Activated gamma-delta T cell treated with Interleukin-2 at 50 U/mL for 16 hours (primary cell): ENCODE measurements at places on chromosomes 3 and 15.

DNA sequence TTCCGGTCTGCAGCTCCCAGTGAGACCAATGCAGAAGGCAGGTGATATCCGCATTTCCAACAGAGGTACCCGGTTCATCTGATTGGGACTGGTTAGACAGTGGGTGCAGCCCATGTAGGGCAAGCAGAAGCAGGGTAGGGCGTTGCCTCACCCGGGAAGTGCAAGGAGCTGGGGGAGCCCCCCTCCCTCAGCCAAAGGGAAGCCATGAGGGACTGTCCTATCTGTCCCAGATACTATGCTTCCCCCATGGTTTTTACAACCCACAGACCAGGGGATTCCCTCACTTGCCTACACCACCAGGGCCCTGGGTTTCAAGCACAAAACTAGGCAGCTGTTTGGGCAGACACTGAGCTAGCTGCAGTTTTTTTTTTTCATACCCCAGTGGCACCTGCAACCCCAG, 71.8 kb downstream of the CPNE4 start:
- no peak for DNase-seq

DNA sequence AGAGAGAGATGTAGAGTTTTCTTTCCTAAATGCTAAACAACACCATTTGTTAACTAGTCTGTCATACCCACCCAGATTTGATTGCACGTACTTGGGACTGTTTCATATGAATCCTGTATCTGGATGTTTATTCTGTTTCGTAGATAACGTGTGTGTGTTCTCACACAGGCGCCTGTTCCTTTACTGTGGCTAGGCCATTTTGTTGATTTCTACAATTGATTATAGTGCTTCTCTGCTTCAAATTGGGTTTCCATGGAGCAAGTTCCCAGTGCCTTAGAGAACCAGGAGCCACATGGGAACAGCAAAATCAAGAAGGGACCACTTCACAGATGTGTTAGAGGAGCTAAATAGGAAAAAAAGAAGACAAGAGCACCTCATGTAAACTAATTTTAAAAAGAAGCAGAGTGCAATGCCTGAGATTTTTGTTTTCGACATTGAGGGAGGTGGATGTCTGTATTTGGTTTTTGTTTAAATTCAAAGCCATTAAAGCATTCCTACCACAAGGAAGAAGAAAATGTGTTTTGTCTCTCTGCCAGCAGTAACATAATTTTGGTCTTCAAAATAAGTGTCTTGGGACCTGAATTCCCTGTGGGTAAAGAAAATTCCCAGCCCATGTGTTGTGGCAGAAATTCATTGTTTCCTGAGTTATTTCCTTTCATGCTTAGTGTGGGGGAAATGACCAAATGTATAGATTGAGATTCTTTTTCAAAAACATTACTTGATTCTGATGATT, 424.0 kb upstream of the C2CD4B start:
- no peak for DNase-seq

- DNase-seq = no peak
Observed at GRCh38 chr3:58011580-58011979, 3.4 kb downstream of the FLNB start.

DNA sequence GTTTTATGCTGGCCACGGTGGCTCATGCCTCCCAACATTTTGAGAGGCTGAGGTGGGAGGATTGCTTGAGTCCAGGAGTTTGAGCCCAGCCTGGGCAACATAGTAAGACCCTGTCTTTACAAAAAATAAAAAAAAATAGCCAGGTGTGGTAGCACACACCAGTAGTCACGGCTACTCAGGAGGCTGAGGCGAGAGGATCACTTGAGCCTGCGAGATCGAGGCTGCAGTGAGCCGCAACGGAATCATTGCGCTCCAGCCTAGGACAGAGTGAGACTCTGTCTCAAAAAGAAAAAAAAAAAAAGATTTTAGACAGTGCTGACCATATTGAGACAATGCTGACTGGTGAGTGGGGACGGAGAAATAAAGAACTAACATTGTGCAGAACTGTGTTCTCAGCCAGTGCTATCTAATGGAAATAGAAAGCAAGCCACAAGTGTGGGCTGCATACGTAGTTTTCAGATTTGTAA, 67.2 kb downstream of the ST6GAL1 start:
- DNase-seq = no peak

DNA sequence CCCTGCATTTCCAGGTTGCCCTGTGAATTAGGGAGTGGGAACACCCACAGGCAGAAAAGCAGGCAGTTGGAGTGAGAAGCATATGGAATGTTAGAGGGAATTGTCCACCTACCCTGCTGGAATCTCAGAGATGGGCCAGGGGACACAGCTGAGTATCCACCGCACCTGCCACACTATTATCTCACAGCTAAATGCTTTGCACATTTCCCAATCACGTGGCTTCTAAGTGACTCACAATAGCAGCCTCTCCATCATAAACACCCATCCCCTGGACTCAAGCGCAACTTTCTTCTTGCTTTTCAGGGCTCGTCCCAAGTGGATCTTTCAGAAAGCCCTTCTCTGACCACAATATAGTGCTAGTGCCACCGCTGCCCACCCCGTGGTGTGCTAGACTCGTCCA, 389.0 kb upstream of the LMCD1 start:
- DNase-seq = no peak

GRCh38 chr3:172173316-172174254, 134.2 kb downstream of the FNDC3B start:
- no peak for DNase-seq

- DNase-seq = no peak
Observed at GRCh38 chr15:67716171-67716570, 109.1 kb upstream of the SKOR1 start.

DNA sequence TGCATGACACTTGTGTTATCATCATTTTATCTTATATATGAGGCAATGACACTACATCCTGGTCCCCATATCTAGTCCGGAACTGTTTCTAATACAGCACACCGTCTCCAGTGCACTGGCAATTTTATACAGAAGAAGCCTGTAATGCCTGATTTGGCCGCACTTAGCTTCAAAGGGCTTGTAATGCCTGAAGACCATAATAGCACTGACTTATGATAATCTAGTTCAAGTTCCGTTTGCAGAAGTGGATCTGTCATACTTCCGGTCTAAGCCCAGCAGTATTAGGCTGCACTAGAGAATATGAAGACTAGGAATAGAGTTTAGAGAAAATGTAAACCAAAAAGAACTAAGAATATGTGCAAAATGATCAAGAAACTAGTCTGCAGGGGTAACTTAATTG, 1.3 kb downstream of the BNIP2 start:
- DNase-seq = peak; percentile 9

DNA sequence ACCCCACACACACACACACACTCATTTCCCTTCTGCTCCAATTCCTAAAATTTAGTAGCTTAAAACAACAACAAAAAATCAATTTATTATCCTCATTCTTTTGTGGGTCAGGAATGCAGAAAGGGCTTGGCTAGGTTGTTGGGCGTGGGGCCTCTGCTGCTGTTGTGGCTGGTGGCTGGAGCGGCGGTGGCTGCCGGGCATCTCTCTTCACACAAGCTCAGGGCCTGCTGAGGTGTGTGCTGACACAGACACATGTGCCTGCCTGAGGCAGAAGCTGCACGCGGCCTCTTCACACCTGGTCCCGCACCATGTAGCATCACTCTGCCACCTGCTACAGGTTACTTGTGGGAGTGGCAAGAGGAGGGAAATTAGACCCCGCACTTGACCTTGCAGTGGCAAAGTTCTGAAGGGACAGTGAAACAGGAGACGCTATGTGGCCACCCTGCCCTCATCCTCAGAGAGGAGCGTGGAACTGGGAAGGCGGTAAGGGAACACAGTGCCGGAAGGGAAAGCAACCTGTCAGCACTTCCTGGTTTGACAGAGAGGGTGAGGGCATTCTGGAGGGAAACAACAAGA, 64.0 kb upstream of the PRR20G start:
- DNase-seq = no peak

DNA sequence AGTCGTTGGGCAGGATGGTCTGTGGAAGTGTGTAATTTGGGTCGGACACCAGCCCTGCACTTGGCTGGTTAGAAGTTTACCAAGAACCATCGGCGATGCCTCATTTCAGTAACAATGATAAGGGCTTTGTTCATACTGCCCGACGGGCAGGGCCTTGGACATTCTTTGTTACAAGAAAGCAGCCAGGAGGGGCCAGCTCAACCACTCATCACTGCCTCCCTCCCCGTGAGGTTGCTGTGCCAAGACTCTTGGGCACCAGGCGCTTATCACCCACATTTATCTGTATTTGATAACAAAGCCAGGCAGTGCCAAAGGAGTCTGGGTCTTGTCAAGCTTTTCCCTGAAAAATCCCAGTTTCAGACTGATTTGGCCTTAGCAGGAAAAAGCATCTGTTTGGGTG, 235.0 kb downstream of the ADAMTS17 start:
- no peak for DNase-seq

DNA sequence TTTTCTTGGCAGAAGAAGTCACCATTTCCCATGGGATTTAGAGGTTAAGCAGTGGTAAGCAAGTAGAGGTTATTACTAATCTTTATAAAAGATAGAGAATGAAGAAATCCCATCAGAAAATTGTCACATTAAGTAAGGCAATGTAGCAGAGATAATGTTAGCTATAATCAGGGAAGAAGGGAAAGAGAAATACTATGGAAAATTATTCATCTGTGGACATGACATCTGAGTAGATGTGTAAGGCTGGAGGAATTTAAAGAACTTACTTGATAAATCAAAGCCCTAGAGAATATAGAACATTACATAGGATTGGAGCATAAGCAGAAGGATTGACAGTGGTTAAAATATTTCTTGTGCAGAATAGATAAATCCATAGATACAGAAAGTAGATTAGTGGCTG, 553.1 kb upstream of the CBLB start:
- DNase-seq = no peak

GRCh38 chr3:45003406-45003805, 22.7 kb upstream of the CLEC3B start:
- DNase-seq = no peak

- DNase-seq = no peak
Observed at GRCh38 chr3:177946936-177947335, 589.3 kb upstream of the KCNMB2 start.

GRCh38 chr3:10106919-10107318, 1.1 kb downstream of the FANCD2OS start:
- DNase-seq = no peak

DNA sequence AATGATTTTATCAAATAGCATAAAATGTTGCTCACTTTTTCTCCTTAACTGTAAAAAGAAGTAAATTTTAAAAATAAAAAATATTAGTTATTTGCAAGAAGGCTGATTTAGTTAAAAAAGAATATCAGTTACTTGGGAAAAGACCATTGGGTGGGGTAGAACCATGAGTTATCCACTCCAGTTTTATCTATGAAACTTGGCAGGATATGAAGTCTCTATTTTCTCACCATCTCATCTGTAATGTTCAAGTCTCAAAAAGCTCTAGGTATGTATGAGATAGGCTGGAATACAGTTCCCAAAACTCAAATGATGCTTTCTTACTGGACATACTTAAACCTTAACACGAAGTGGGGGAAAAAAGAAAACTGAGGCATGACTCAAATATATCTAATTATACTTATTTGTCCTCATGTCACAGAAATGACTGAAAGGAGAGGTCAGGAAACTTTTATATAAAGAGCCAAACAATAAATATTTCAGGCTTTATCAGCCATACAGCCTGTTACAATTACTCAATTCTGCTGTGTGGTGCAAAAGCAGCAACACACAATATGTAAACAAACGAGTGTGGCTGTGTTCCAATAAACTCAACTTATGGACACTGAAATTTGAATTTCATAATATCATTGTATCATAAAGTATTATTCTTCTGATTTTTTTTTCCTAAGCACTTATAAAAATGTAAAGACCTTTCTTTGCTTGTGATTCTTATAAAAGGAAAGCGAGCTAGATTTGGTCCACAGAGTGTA, 131.8 kb downstream of the TBL1XR1 start:
- DNase-seq = no peak
